ENCODE measurements at places on chromosomes 6 and 20. TPM values are rescaled to one million over a fixed set of nuclear protein-coding genes. Genes with fewer than 3 reads are reported as not detected.

DNA sequence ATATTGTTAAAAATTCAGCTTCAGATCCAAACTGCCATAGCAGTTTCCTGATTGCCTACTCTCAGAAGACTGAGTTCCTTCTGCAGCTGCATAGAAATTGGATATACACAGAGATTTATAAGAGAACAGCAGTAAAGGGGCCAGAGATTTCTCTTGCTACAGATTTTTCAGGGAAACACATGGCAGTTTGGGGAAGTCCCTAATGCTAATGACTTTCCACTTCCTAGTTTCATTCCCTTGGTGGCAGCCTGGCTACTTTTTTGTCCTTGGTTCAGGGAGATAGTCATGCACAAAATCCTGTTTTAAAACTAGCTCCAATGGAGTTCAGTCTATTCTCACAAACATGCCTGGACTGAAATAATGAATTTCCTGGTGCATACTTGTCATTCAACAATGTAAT, 125.3 kb upstream of the PLCB4 start:
- peak; percentile 52 for DNase-seq
- no peaks in the 10 kb centered on the region for H3K27me3 ChIP-seq
- no peaks in the 10 kb centered on the region for H3K36me3 ChIP-seq
- no peak overlapping the region for H3K27ac ChIP-seq

The SLC22A7 gene
- total RNA-seq, result not detected

- no peak overlapping the region for H3K4me3 ChIP-seq
- H3K4me1 ChIP-seq, result peaks cover 10% of the 10 kb centered on the region
- H3K27ac ChIP-seq, result no peak overlapping the region
These were observed 79.8 kb upstream of the CHD6 start for GRCh38 chr20:41697861-41698559.

DNA sequence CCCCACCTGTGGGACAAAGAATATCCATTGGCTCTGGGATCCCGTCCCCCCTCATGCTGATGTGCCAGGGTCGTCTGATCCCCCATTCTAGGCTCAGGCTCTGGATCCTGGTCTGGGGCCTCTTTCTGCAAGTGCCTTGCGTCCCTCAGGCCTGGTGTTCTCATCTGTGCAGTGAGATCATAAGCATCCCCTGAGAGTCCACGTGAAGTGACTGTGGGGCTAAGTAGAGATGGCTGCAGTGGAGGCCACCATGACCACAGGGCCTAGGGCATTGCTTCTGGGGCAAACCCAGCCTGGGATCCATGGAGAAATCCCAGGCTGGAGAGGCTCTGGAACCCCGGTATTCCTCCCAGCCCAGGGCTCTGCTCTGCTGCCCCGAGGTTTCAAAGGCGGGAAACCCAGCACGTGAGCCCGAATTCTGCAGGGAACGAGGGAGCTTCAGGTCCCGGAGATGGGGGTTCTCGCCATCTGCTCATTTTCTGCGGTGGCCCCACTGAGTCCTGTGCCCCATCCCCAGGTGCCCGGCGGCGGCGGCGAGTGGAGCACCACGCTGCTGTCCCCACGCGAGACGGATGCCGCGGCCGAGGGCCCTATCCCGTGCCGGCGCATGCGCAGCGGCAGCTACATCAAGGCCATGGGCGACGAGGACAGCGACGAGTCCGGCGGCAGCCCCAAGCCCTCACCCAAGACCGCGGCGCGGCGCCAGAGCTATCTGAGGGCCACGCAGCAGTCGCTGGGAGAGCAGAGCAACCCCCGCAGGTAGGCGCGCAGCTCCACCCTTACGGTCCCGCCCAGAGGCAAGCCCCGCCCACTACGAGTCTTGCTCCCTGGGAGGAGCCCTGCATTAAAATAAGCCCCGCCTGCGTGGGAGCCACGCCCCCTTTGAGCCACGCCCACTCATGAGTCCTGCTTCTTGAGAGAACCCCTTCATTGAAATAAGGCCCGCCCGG, 105.5 kb upstream of the MYL9 start:
- H3K27ac ChIP-seq, result no peak overlapping the region
- DNase-seq, result peak; percentile 90
- no peaks in the 10 kb centered on the region for H3K36me3 ChIP-seq
- H3K4me1 ChIP-seq, result peaks cover 6% of the 10 kb centered on the region
- peaks cover 33% of the 10 kb centered on the region for H3K27me3 ChIP-seq

- H3K27ac ChIP-seq, result no peak overlapping the region
- H3K27me3 ChIP-seq, result no peaks in the 10 kb centered on the region
- H3K4me1 ChIP-seq, result no peaks in the 10 kb centered on the region
- no peaks in the 10 kb centered on the region for H3K36me3 ChIP-seq
These were observed 390.9 kb upstream of the NRSN1 start for GRCh38 chr6:23735151-23735550.

GRCh38 chr20:62045118-62045517, 20.6 kb downstream of the TAF4 start:
- no peak for DNase-seq
- H3K4me3 ChIP-seq, result no peak overlapping the region
- no peak overlapping the region for H3K27ac ChIP-seq
- H3K4me1 ChIP-seq, result no peaks in the 10 kb centered on the region

The FRK gene
- total RNA-seq, result 21.0 TPM

The SENP6 gene
- 251 TPM for total RNA-seq

The NKX2-2 gene
- total RNA-seq, result 0.18 TPM

The ACOT8 gene
- total RNA-seq, result 216 TPM

DNA sequence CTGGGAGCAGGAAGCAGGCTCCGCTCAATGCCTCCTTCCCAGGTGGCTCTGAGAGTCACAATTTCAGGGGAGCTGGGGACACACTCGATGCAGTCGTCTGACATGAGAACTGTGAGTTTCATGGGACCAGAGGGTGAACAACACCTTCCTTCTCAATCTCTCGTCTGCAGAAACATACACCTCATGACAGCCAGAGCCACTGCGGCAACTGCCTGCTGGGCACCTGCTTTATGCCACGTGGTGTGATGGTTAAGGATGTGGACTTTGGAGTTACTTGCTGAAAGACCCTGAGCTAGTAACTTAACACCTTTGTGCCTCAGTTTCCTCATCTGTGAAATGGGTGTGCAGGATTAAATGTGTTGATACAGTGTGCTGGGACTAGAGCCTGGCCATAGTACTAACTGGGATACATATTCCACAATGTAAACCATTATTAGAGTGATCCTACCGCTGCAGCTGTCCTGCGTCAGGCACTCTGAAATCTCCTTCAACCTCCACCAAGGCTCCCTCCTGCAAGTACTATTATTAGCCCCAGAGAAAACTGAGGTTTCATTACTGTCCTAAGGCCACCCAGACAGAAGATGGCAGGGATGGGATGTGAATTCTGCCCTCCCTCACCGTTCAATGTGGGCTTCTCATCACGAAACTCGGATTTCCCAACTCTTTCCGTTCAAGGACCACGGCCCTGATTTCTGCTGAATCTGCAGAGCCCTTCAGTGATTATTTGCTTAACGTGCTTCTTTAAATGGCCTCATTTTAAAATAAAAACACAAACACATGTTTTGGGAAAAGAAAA, 24.4 kb downstream of the SULF2 start:
- H3K4me1 ChIP-seq, result peaks cover 8% of the 10 kb centered on the region
- no peak for DNase-seq
- peaks cover 10% of the 10 kb centered on the region for H3K27me3 ChIP-seq
- no peak overlapping the region for H3K4me3 ChIP-seq
- peaks cover 10% of the 10 kb centered on the region for H3K36me3 ChIP-seq

DNA sequence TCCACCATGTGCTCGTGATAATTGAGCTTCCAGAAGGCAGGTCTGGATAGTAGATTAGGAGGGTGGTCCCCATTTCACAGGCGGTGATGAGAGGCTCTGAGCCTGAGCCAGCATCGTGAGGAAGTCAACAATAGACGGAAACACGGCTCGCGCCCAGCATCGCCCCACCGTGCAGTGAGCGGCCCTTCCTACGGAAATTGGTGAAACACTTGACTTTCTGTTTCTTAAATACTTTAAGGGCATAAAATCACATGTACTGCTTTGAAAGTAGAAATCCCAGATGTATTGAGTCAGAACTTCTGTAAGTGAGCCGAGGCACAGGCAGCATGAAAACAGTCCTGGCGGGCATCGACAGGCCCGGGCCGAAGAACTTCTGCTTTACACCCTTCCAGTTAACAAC, 4.3 kb upstream of the KIF25 start:
- no peaks in the 10 kb centered on the region for H3K27me3 ChIP-seq
- no peaks in the 10 kb centered on the region for H3K4me1 ChIP-seq

- H3K27ac ChIP-seq, result no peak overlapping the region
- H3K27me3 ChIP-seq, result no peaks in the 10 kb centered on the region
- peaks cover 24% of the 10 kb centered on the region for H3K4me1 ChIP-seq
- no peak overlapping the region for H3K4me3 ChIP-seq
- no peaks in the 10 kb centered on the region for H3K36me3 ChIP-seq
These were observed 2.3 kb upstream of the ADGRF1 start for GRCh38 chr6:47044397-47044796.

The SAMD5 gene
- under 0.01 TPM for total RNA-seq

DNA sequence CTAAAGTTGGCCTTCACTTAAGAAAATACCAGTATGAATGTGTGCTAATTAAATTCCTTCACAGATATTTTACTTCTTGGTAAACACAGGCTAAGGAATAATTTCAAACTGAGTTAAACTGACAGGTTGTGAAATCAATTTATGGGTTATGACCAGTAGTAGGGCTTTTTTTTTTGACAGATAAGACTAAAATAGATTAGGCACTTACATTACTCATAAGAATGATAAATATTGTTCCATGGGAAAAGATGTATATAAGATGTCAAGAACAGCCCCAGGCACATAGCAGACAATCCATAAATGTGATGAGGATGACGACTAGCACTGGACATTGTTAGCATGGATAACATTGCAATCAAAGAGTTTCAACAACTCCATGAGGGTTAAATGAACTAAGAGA, 22.9 kb downstream of the NT5E start:
- no peak for DNase-seq
- H3K4me1 ChIP-seq, result no peaks in the 10 kb centered on the region
- H3K27me3 ChIP-seq, result no peaks in the 10 kb centered on the region
- H3K27ac ChIP-seq, result no peak overlapping the region
- no peak overlapping the region for H3K4me3 ChIP-seq

DNA sequence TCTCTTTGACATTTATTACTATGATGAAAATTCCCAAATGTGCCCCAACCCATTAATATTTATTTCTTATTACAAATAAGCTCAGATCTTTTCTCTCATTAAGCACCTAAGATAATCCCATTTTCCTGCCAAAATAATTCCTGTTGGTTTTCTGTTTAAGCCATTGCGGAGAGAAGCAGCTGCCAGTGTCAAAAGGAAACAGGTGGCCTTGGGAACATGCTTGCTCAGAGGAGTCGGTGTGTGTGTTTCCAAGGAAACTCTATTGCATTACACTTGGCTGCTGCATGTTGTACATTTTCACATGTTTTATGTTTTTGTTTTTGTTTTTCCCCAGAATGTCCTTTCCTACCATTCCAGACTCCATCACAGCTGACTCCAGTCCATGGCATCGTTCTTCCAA, 56.4 kb downstream of the CD24 start:
- no peaks in the 10 kb centered on the region for H3K36me3 ChIP-seq
- H3K27me3 ChIP-seq, result no peaks in the 10 kb centered on the region
- H3K4me3 ChIP-seq, result no peak overlapping the region

GRCh38 chr20:46557231-46557956, 6.9 kb upstream of the OCSTAMP start:
- H3K4me3 ChIP-seq, result no peak overlapping the region
- DNase-seq, result no peak
- H3K27ac ChIP-seq, result no peak overlapping the region
- H3K4me1 ChIP-seq, result peaks cover 7% of the 10 kb centered on the region

DNA sequence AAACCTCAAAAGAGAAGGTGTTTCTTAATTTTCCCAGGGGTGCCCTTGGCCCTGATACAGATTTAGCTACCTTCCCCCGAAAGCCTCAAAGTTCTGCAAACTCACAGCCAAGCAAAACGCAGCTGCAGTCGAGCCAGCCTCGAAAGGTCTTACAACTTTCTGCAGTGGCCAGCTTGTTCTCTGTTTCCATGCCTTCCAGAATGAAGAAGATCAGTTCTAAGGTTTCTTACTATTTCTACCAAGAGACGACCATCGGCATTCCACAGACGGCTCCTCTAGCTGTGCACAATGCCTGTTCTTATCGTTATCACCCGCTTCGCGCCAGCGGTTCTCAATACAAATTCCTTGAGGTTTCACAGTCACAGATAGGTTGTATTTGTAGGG, 28.5 kb upstream of the CCR6 start:
- H3K27ac ChIP-seq, result peak overlapping the region; percentile 53
- H3K4me1 ChIP-seq, result no peaks in the 10 kb centered on the region
- DNase-seq, result no peak
- H3K4me3 ChIP-seq, result peak overlapping the region; percentile 29
